ENCODE measurements at places on chromosomes 6 and 20.

DNA sequence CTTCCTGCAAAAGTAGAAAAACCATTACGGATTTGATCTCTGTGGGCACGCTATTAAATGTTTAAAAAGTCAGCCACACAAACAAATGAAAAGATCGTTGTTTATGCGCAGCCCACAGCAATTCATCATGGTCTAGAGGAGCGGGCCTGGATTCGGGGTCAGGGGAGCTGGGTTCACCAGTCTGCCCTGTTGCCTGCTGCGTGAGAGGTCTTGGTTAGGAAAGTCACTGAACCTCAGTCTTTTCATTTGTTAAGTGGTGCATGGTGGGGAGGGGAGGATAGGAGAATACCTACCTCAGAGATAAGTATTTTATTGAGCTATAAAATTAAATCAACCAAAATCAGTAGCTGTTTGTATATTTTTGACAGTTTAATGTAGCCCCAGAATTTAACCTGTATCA is 47.3 kb upstream of the FYN start:
- no peak for DNase-seq

- no peak for DNase-seq
These were observed 22.1 kb upstream of the TINAG start for GRCh38 chr6:54286141-54286540.

- no peak for DNase-seq
These were observed 7.6 kb downstream of the ENPP4 start for GRCh38 chr6:46137387-46137786.

DNA sequence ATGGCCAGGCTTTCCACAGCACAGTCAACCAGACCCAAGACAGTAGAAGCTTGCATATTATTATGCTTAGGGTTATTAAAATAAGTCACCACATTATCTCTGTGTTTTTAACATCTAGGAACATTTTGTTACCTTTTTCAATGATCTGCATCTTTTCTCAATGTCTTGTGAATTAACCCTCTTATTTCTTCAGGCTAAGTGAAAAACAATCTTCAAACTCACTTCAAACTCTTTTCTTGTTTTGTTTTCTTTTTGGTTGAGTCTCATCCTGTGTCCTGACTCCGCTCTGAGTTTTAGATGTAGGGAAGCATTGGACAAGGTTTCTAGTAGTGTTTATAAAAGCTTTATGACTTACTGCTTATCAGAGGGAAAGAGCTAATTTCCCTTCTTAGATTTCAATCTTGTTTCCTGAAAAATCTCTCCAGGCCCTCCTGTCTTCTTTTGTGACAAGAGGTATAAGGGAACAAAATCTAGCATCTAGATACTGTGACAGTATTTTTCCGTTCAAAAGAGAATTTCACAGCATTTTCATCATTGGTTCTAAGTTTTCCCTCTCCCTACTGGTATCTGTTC is 26.2 kb downstream of the NOX3 start:
- no peak for DNase-seq

GRCh38 chr6:46024124-46024769 is 8.6 kb upstream of the CLIC5 start:
- DNase-seq = no peak

GRCh38 chr6:50390416-50390815 is 322.9 kb upstream of the TFAP2D start:
- DNase-seq = no peak

GRCh38 chr6:82362878-82363427 is 664 bp upstream of the TPBG start:
- DNase-seq = no peak

- no peak for DNase-seq
These were observed 206.5 kb upstream of the BMP2 start for GRCh38 chr20:6560978-6561377.

GRCh38 chr6:148192310-148192709 is 150.3 kb upstream of the SASH1 start:
- DNase-seq = no peak

DNA sequence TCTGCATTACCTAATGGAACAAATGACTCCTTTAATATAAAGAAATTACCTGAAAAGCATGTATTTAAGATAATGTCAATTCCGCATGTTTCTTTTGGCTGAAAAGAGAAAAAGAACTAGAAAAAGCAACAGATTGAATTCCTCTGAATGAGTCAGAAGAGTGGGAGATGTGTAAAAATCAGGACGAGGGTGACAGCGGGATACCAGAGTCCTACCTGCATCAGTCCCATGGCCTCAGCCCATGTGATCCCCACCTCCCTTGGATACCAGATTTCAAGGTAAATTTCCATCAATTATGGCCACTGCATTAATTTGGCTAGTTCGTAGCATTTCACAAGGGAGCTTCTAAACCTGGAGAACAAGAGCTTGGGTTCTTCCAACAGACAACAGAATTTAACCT is 10.0 kb upstream of the MOXD1 start:
- no peak for DNase-seq

GRCh38 chr6:145241039-145241438 is 494.3 kb downstream of the EPM2A start:
- DNase-seq = no peak

DNA sequence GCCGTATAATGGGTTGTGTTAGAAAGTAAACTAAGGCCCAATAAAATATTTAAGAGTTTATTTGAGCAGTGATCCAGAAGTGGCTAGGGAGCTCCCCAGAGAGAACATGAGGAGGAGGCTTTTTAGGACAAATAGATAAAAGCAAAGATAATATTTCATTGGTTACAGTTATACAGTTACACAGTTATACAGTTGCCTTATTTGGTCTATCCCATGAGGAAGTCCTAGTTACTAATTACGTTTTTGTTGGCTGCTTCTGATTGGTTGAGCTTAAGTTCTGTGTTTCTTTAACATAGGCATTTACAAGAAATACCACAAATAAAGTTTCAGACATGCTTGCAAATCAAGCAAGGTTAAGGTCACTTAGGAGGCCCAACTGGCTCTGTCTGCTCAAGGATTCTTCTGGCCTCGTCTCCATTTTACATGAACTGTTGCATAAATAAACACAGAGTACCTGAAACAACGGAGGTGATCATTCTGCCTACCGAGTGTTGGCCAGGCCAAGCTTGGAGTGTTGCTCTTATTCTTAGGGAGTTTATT is 7.0 kb downstream of the UBD start:
- DNase-seq = no peak

GRCh38 chr6:101003075-101003474 is 121.9 kb upstream of the ASCC3 start:
- no peak for DNase-seq

GRCh38 chr6:43705996-43706395 is 18.4 kb upstream of the MRPS18A start:
- DNase-seq = no peak

GRCh38 chr20:38764567-38765318 is 16.5 kb downstream of the ACTR5 start:
- peak; percentile 33 for DNase-seq

GRCh38 chr20:41293269-41294037 is 24.1 kb downstream of the ZHX3 start:
- no peak for DNase-seq

GRCh38 chr6:7085911-7086310 is 21.9 kb upstream of the RREB1 start:
- DNase-seq = peak; percentile 9

DNA sequence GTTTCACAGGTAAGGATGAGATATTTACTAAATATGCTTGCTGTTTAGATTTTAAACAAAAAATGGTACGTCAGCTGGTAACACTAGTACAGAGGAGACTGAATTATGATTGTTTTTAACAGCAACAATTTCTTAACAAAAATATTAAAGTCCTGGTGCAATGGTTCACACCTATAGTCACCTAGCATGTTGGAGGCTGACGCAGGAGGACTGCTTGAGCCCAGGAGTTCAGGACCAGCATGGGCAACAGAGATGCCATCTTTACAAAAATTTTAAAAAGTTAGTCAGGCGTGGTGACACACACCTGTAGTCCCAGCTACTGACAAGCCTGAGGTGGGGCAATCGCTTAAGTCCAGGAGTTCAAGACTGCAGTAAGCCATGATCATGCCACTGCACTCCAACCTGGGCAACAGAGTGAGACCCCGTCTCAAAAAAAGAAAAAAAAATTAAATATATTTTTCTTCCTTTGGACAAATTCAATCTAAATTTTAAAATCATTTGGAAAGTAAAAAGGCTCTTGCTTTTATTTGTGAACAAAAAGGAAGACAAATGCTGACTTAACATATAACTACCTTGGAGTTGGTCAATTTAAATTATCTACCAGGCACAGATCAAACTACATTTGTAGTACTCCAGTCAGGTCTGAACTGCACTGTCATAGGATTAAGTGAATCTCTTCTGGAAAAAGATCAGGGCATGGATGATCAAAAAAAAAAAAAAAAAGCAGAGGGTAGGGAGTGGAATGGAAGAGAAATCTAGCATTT is 38.2 kb upstream of the RUNX2 start:
- DNase-seq = no peak

- DNase-seq = no peak
These were observed 443.9 kb downstream of the CDKAL1 start for GRCh38 chr6:20978151-20978614.

- DNase-seq = no peak
These were observed 811 bp upstream of the RSPO4 start for GRCh38 chr20:1002682-1003561.

DNA sequence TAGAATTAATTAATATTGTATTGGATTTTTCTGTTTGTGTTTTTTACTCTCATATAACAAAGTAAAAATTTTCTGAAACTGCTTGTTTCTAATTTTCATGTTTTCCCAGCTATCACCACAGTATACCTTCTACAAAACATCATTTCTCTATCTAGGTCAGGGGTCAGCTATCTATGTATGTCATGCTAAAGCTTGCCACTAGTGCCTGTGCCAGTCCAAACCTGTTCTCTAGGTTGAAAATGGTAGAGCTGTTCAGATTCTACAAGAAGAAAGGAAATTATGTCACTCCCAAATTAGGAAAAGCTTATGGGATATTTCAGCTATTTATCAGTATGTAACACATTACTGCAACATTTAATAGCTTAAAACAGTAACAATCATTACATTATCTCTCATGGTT is 5.8 kb upstream of the ME1 start:
- DNase-seq = no peak

- no peak for DNase-seq
These were observed 64.3 kb downstream of the TTI1 start for GRCh38 chr20:37968841-37969401.

- DNase-seq = no peak
These were observed 17.1 kb upstream of the SMIM13 start for GRCh38 chr6:11076540-11076939.

Measured in activated CD4-positive, alpha-beta T cell treated with anti-CD3 and anti-CD28 coated beads, Interleukin-2, amount 50 U/mL, for 4 hours (primary cell).